ENCODE measurements at places on chromosomes 12 and 14. TPM values are rescaled to one million over a fixed set of nuclear protein-coding genes. Genes with fewer than 3 reads are reported as not detected.

- peaks cover 50% of the 10 kb centered on the region for H3K36me3 ChIP-seq
- DNase-seq, result no peak
- no peaks in the 10 kb centered on the region for H3K27me3 ChIP-seq
Observed at GRCh38 chr14:85619851-85620250, 89.9 kb downstream of the FLRT2 start.

Gene FGD6
- 6.4 TPM for total RNA-seq

DNA sequence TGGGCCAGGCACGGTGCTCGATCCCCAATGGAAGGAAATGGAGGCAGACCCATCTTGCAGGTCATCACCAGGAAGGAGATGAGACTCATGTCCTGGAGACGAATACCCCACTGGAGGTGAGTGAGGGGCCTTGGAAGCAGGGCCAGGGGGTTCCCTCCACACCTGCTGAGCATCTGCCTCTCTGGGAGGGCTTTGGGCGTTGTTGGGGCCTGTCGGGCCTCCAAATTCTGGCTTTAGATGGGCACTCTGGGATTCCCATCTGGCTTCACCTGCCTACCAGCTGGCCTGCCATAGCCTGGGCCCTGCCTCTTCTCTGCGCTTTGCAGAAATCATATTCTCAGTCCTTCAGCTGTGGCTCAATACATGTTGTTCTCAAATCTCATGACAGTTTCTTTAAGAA is 13.9 kb downstream of the RTL1 start:
- no peaks in the 10 kb centered on the region for H3K4me1 ChIP-seq
- DNase-seq, result no peak
- H3K36me3 ChIP-seq, result peaks cover 20% of the 10 kb centered on the region
- no peak overlapping the region for H3K27ac ChIP-seq

Gene OTOGL
- total RNA-seq, result 1.3 TPM

DNA sequence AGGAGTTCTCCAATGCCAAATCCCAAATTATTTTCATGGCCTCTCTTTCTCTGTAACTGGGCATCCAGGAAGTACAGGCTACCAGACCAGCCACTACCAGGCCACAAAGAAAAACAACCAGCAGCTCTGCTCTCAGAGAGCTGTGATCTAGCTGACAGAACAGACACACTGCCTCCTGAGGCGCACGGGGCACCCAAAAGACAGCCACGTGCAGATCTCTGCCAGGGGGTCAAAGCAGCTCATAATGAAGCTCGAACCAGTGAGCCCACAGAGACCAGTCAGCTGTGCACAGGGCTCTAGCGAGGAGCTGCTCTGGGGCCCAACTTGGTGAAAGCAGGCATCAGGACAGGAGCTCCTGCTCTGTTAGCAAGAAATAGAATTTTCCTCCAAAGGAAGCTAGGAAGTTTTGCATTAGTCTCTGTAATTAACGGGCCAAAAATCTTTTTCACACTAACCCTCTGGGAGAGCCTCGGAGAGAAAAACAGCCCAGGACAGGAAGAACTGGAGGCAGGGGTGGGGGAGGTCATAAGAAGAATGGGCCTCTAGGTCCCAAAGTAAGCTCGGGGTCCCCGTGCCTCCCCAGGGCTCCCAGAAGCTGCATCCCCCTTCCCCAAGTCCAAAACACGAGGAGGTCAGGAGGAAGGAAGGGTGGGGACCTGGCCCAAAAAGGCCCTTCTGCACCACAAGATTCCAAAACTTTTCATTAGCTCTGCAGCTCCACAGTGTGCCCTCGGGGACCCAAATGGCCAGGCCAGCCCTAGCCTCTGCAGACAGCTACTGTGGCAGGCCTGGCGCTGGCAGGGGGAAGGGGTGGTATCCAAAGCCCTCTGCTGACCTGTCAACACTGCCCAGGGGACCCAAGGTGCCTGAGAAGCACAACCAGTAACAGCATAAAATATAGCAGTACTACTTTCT is 30.2 kb downstream of the ACTN1 start:
- H3K27me3 ChIP-seq, result no peaks in the 10 kb centered on the region
- H3K27ac ChIP-seq, result peak overlapping the region; percentile 95
- H3K4me3 ChIP-seq, result no peak overlapping the region
- H3K36me3 ChIP-seq, result 0 out of 2 replicates have a peak, but pooled peaks cover 4% of the 10 kb centered on the region
- peak; percentile 49 for DNase-seq

Gene NINJ2
- total RNA-seq, result 5.2 TPM

Gene ART4
- not detected for total RNA-seq

DNA sequence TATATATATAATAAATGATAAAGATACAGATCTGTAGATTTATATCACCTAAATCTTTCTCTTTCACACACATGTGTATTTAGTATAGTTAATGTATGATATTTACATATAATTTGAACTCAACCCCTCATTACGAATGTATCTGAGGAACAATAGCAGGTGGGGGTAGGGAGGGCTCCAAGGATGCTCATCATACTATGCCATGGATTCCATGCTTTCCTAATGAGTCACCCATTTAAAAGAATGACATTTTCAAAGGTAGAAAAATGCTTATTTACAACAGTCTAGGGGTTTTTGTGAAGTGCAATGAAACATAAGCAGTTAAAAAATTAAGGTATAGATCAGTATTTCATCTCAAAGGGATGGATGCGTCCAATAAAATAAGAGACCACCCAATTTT is 181.6 kb downstream of the SOX5 start:
- no peaks in the 10 kb centered on the region for H3K36me3 ChIP-seq
- H3K27ac ChIP-seq, result no peak overlapping the region
- H3K4me3 ChIP-seq, result no peak overlapping the region
- H3K4me1 ChIP-seq, result no peaks in the 10 kb centered on the region
- no peak for DNase-seq
- no peaks in the 10 kb centered on the region for H3K27me3 ChIP-seq

DNA sequence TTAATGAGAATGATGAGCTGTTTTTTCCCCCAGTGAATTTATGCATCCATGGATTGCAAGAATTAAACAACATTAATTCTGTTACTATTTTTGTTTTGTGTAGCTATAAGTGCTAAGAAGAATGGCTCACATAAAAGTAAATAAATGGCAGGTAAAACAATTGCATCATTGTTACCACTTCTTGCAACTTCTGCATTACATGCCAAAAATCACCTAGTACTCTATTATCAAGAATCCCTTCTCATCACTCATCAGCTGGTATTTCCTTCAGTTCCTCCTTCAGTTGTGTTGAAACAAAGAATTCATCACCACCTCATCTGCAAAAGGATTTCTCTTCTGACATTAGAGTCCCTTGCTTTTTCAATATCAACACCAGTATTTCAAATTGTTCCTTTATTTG is 773 bp downstream of the A2M start:
- H3K27me3 ChIP-seq, result no peaks in the 10 kb centered on the region
- DNase-seq, result peak; percentile 4
- peak overlapping the region; percentile 34 for H3K4me3 ChIP-seq

DNA sequence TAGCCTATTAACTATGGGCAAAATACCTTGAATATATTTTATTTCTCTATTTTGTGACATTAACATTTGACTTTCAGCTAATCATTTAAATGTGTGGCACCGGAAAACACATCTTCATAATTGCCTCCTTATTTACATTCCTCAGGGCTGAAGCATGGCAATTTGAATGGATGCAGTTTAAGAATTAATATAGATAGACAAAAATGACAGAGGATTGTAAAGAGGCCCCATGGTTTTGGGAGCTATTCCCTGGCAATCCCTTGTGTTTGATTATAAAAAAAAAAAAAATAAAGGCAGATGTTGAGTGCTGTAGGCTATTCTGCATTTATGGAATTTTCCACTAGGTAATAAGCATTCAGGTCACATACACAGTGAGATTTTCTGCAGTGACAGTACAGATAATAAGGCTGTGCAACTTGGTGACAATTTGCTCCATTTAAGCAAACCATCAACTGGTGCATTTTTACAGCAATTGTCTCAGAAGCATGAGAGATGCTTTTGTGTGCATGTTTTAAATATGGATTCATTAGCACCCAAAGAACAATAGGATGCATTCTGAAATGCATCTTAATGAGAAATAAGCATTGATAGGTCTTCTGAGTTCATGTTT is 123.2 kb upstream of the SLC38A4 start:
- H3K36me3 ChIP-seq, result no peaks in the 10 kb centered on the region
- peak; percentile 16 for DNase-seq
- no peaks in the 10 kb centered on the region for H3K27me3 ChIP-seq
- H3K4me1 ChIP-seq, result peaks cover 46% of the 10 kb centered on the region
- H3K27ac ChIP-seq, result no peak overlapping the region

Gene KRT75
- not detected for total RNA-seq

- peak overlapping the region; percentile 65 for H3K27ac ChIP-seq
- peaks cover 55% of the 10 kb centered on the region for H3K4me1 ChIP-seq
- DNase-seq, result peak; percentile 46
- H3K27me3 ChIP-seq, result no peaks in the 10 kb centered on the region
- H3K36me3 ChIP-seq, result no peaks in the 10 kb centered on the region
Observed at GRCh38 chr14:80315681-80316080, 104.4 kb upstream of the DIO2 start.

Gene ATXN7L3B
- 25.2 TPM for total RNA-seq

Gene RTL1
- total RNA-seq, result not detected

- no peak overlapping the region for H3K4me3 ChIP-seq
- H3K27ac ChIP-seq, result no peak overlapping the region
- no peak for DNase-seq
- H3K27me3 ChIP-seq, result no peaks in the 10 kb centered on the region
- no peaks in the 10 kb centered on the region for H3K36me3 ChIP-seq
Observed at GRCh38 chr14:91029456-91030217, 30.8 kb downstream of the RPS6KA5 start.

Gene PDE3A
- 0.43 TPM for total RNA-seq

DNA sequence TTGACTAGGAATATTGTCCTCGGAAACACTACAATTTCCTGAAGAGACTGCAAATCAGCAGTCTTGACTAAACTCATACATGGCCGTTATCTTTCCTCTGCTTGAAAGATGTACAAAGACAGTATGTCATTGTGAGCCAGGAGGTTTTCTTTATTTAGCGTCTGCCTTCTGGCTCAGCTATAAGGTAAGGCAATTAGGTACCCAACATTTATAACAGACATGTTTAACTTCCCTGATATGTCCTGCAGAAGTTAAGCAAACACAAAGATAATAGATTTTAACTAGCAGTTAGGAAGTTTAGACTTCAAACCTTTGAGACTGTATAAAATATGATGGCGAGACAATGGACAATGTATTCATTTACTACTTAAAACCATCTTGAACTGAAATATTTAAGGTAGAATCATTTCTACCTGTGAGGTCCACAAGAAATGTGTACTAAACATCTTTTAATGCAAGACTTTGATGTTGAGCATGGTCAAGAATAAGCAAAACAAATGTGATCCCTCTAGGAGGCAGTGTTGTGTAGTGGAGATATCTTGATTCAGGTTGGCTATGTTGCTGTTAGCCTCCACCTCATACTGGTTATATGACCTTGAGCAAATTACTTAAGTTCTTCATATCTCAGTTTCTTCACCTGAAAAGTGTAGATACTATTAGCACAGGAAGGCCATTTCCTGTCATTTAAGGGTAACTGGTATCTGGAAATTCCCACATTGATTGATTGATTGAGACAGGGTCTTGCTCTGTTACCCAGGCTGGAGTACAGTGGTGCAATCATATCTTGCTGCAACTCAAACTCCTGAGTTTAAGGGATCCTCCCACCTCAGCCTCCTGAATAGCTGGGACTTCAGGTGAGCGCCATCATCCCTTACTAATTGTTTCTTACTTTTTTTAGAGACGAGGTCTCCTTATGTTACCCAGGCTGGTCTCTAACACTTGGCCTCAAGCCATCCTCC is 96.3 kb upstream of the EEA1 start:
- no peaks in the 10 kb centered on the region for H3K4me1 ChIP-seq
- no peak overlapping the region for H3K4me3 ChIP-seq
- H3K27ac ChIP-seq, result no peak overlapping the region
- no peaks in the 10 kb centered on the region for H3K27me3 ChIP-seq
- H3K36me3 ChIP-seq, result no peaks in the 10 kb centered on the region

Gene RDH12
- total RNA-seq, result not detected

GRCh38 chr12:100186071-100186470 is 14.5 kb upstream of the ACTR6 start:
- no peaks in the 10 kb centered on the region for H3K36me3 ChIP-seq
- H3K27me3 ChIP-seq, result no peaks in the 10 kb centered on the region
- no peak overlapping the region for H3K27ac ChIP-seq

GRCh38 chr14:78324353-78324752 is 154.2 kb downstream of the NRXN3 start:
- H3K4me1 ChIP-seq, result no peaks in the 10 kb centered on the region
- H3K27me3 ChIP-seq, result no peaks in the 10 kb centered on the region
- no peak for DNase-seq
- H3K4me3 ChIP-seq, result no peak overlapping the region

Gene B4GALNT1
- total RNA-seq, result 7.8 TPM

Gene TAS2R31
- total RNA-seq, result 0.97 TPM

GRCh38 chr12:117363953-117364486 is 2.6 kb upstream of the NOS1 start:
- no peak overlapping the region for H3K4me3 ChIP-seq
- no peaks in the 10 kb centered on the region for H3K36me3 ChIP-seq
- peaks cover 47% of the 10 kb centered on the region for H3K27me3 ChIP-seq
- H3K27ac ChIP-seq, result no peak overlapping the region
- H3K4me1 ChIP-seq, result no peaks in the 10 kb centered on the region

- peaks cover 34% of the 10 kb centered on the region for H3K4me1 ChIP-seq
- no peaks in the 10 kb centered on the region for H3K27me3 ChIP-seq
- no peaks in the 10 kb centered on the region for H3K36me3 ChIP-seq
Observed at GRCh38 chr12:89733579-89734201, 25.1 kb upstream of the ATP2B1 start.

Gene SVOP
- not detected for total RNA-seq

- H3K27me3 ChIP-seq, result no peaks in the 10 kb centered on the region
- DNase-seq, result peak; percentile 75
- H3K27ac ChIP-seq, result no peak overlapping the region
- H3K4me1 ChIP-seq, result peaks cover 40% of the 10 kb centered on the region
- H3K4me3 ChIP-seq, result peak overlapping the region; percentile 49
Observed at GRCh38 chr12:19186722-19187661, 57.5 kb downstream of the PLEKHA5 start.

- H3K4me1 ChIP-seq, result no peaks in the 10 kb centered on the region
- H3K36me3 ChIP-seq, result peaks cover 41% of the 10 kb centered on the region
- H3K27ac ChIP-seq, result no peak overlapping the region
- no peaks in the 10 kb centered on the region for H3K27me3 ChIP-seq
- no peak overlapping the region for H3K4me3 ChIP-seq
Observed at GRCh38 chr12:100215209-100215608, 14.6 kb downstream of the ACTR6 start.
